Regular cardiac myocyte (primary cell): ENCODE measurements at places on chromosomes 12 and 14. TPM values are rescaled to one million over a fixed set of nuclear protein-coding genes. Genes with fewer than 3 reads are reported as not detected.

Gene LARP4
- 55.8 and 80.9 TPM in 2 replicates for total RNA-seq

Gene MYO1H
- total RNA-seq = not detected in 2 replicates

Gene OTOGL
- 0.19 and 0.28 TPM in 2 replicates for total RNA-seq

Gene FOXA1
- total RNA-seq = not detected in 2 replicates

Gene SSTR1
- total RNA-seq = 0.77 and 1.1 TPM in 2 replicates

Gene CIROP
- total RNA-seq = not detected in 2 replicates

Gene PARP11
- 3.3 and 5.4 TPM in 2 replicates for total RNA-seq

Gene SLCO1B1
- total RNA-seq = not detected in 2 replicates

Gene PRB2
- total RNA-seq = not detected in 2 replicates

Gene FGD4
- 26.3 and 35.2 TPM in 2 replicates for total RNA-seq

Gene FAM90A1
- under 0.01 and 0.28 TPM in 2 replicates for total RNA-seq

Gene KRT72
- total RNA-seq = not detected in 2 replicates

Gene TAS2R19
- total RNA-seq = 2.1 and 7.3 TPM in 2 replicates
